ENCODE measurements at places on chromosomes 5 and 9. TPM values are rescaled to one million over a fixed set of nuclear protein-coding genes. Genes with fewer than 3 reads are reported as not detected.

The OR1L8 gene
- not detected for polyA plus RNA-seq

The HRCT1 gene
- polyA plus RNA-seq = 0.41 TPM

The TMEM171 gene
- polyA plus RNA-seq = 6.7 TPM

- no peak for DNase-seq
Measured at GRCh38 chr9:78860801-78861475, 564.0 kb downstream of the PSAT1 start.

DNA sequence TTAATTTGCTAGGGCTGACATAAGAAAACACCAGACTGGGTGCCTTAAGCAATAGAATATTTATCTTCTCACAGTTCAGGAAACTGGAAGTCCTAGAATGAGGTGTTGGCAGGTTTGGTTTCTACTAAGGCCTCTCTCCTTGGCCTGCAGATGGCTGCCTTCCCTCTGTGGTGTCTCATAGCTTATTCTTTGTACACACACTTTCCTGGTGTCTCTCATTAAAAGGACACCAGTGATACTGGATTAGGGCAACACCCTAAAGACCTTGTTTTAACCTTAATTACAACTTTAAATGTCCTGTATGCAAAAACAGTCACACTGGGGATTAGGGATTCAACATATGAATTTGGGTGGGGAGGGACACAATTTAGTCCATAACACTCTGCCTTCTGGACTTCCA is 25.1 kb downstream of the NUTM2F start:
- DNase-seq = no peak

The ELOVL7 gene
- polyA plus RNA-seq = 8.3 TPM

DNA sequence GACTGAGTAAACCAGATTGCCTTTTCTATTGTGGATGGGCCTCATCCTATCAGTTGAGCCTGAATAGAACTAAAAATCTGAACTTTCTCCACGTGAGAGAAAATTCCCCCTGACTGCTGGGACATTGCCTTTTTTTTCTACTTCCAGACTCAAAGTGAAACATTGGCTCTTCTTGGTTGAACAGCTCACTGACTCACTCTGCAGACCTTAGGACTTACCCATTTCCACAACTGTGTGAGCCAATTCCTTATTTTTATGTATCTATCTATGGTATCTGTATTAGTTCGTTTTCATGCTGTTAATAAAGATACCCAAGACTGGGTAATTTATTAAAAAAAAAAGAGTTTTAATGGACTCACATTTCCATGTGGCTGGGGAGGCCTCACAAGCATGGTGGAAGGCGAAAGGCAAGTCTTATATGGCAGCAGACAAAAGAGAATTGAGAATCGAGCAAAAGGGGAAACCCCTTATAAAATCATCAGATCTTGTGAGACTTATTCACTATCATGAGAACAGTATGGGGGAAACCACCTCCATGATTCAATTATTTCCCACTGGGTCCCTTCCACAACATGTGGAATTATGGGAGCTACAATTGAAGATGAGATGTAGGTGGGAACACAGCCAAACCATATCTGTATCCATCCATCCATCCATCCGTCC is 306.7 kb upstream of the SLC24A2 start:
- DNase-seq = no peak

DNA sequence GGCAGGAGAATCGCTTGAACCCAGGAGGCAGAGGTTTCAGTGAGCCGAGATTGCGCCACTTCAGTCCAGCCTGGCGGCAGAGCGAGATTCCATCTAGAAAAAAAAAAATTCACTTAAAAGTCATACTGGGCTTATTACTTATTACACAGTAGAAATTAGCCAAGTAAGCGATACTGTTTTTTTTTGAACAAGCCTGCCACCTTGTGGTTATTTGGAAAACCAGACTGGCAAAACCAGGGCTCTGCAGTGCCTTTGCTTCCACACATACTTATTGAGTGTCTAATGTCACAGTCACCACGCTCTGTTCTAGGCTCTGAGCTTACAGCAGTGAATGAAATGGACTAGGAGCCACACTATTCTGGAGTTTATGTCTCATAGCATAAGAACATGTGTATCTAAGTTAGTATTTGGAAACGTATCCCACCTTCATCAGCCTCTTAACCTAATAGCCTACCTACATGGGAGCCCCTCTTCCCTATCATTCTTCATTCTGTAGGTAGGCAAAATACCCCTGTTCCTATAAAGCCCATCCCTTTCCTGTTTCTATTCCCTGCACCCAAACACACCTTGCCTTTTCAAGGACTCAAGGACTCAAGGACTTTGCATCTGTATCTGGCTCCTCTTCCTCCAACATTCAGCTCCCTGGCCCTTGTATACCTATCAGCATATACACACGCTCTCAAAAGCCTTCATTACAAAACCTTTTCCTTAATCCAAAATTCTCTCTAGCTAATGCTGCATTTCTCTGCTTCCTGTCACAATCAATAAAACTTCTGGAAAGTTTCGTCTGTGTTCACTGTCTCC is 13.9 kb upstream of the BASP1 start:
- peak; percentile 72 for DNase-seq

DNA sequence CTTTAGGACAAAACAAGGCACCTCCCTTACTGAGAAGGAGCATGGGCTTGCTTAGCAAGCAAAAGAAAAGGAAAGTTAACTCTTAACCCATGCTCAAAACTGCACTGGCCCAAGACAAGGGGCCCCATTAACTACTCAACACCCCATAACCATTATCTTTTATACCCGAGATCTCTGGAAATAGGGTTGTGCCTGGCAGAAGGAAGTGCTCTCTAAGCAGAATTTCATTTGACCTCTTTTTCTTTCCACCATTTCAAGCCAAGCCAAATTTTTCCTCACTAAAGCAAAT is 167.2 kb downstream of the RASEF start:
- DNase-seq = no peak

The CDKN2A gene
- polyA plus RNA-seq = not detected

- DNase-seq = no peak
Measured at GRCh38 chr5:59716029-59716428, 177.5 kb downstream of the PDE4D start.

DNA sequence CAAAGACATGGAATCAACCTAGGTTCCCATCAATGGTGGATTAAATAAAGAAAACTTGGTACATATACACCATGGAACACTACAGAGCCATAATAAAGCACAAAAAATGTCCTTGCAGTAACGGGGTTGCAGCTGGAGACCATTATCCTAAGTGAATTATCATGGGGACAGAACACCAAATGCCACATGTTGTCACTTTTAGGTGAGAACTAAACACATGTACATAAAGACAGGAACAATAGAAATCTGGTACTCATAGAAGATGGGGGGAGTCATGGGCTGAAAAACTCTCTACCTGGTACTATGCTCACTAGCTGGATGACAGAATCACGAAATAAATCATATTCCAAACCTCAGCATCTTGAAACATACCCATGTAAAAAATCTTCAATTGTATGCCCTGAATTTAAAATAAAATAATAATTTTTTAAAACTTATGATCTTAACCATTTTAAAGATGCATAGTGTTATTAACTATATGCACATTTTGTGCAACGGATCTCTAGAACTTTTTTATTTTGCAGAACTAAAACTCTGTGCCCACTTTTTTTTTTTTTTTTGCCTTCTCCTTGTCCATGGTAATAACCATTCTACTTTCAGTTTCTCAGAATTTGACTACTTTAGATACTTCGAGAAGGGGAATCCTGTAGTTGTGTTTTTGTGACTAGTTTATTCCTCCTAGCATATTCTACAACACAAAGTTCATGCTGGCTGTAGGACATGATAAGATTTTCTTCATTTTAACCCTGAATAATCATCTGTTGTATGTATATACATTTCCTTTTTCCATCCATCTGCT is 1081.6 kb upstream of the ACO1 start:
- no peak for DNase-seq

- no peak for DNase-seq
Measured at GRCh38 chr5:168407211-168407610, 79.1 kb upstream of the RARS1 start.

- no peak for DNase-seq
Measured at GRCh38 chr5:84715091-84715490, 330.4 kb upstream of the EDIL3 start.

GRCh38 chr5:163504079-163504931 is 1.1 kb upstream of the MAT2B start:
- no peak for DNase-seq

- no peak for DNase-seq
Measured at GRCh38 chr5:131413605-131414559, 150.0 kb downstream of the CDC42SE2 start.

DNA sequence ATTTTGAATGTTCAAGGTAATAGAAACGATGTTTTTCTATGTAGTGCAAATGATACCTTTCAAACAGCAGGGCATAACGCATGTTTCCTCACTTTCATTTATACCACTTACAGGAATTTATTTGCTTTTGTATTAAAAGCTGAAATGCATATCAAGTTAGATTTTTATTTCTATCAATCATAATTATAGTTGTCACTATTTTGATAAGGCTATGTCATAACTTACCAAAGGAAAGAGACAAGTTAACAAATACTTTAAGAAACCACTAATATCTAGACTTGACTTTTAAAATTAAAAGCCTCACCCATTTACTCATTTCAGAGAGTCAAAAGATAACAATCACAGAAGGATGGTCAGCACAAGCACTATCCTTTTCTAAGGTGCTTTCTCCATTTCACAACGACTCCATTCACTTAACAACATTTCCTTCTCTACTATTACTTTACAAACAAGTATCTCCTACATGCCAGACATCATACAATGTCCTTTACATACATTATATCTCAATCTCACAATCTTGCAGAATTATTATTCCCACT is 12.6 kb downstream of the ERP44 start:
- no peak for DNase-seq

DNA sequence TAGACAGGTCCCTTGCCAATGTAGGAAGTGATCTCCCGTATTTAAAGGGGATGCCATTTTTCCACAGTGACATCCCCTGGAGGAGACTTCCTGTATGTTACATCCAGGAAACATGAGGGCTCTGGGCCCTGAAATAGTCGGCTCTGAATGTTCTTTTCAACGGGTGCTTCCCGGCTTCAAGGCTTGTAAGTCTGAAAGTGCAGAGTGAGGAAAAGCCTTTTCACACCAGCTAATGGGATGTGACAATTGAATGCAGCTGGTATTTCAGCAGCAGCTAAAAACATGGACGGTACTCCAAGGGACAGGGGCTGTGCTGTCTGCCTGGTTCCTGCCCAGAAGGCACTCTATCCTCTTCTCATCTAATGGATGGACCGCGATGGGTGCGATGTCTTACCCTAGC is 1.4 kb downstream of the IL9 start:
- DNase-seq = no peak

DNA sequence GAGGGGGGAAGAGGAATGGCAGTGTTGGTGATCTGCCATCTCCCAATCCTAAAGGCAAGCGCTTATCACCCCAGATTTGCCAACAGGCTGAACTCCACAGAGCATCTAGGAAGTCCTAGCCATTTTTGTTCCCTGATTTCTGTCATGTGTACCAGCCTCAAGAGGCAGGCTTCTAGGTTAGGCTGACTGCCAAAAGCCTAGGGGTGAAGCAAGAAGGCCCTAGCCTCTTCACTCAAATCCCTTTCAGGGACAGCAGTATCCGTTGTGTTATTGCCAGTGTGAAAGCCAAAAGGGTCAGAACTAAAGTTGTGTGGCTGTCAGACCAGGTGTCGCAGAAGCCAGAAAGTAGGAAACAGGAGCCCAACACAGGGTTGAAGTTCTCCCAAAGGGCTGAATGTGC is 14.7 kb downstream of the IGIP start:
- DNase-seq = no peak

DNA sequence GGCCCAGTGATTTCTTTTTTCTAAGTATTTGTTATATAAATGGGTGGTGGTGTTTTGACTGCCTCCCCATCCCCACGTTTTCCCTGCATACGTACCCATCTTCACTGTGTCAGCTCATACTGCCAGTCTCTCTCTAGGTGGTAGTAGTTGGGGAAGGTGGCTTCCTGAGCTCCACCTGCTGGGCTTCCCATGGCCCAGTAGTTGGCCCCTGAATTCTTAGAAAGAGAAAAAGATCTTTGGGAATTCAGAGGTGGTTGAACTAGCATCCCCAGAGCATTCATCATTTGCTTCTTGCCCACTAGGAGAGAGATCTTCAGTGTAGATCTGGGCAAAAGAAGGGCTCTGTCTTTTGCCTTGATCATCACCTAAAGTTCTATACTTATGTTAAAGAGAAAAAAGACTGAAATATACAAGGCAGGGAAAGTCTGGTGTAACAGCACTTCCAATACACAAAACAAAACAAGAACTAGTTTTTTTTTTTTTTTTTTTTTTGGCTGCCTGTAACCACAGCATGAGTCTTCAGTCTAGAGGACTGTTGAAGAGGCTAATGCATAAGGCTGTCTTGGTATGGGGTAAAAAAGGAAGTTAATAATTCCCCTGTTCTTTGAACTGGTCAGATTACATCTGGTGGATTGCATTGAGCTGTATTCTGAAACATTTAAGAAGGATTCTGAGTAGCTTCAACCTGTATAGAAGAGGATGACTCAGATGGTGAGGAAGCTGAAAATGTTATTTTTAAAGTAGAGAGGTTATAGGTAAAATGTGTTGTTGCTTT is 128.7 kb downstream of the ATG10 start:
- peak; percentile 1 for DNase-seq

GRCh38 chr5:8615142-8615858 is 746.4 kb downstream of the MTRR start:
- no peak for DNase-seq

GRCh38 chr9:84339962-84340361 is 596 bp downstream of the SLC28A3 start:
- no peak for DNase-seq

- DNase-seq = no peak
Measured at GRCh38 chr5:100444961-100445360, 90.2 kb upstream of the FAM174A start.

The C5orf34 gene
- 7.6 TPM for polyA plus RNA-seq

DNA sequence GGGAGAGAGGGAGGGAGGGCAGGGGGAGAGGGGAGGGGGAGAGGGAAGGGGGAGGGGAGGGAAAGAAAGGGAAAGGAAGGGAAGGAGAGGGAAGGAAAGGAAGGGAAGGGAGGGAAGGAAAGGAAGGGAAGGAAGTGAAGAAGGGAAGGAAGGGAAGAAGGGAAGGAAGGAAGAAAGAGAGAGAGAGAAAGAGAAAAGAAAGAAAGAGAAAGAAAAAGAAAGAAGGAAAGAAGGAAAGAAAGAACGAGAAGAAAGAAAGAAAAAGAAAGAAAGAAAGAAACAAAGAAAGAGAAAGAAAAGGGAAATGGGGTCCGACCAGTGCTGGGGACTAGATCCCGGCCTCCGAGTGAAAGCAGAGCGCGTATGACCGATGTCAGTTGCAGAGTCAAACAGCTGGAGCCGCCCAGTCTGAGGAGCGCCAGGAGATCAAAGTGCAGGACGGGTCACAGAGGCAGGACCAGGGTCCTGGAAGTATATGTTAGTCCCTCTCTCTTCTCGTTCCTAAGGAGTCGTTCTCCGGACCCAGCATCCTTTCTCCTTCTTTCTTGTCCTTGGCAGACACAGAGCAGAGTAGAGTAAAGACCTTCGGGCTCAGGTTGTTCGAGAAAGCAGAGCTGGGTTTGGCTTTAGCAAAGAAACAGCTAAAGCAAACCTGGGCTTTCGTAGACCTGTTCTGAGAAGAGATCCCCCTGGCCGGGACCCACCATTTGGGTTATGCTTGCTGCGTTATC is 305.4 kb upstream of the MSX2 start:
- peak; percentile 20 for DNase-seq

The ITK gene
- not detected for polyA plus RNA-seq

The PLCXD3 gene
- polyA plus RNA-seq = 1.6 TPM

GRCh38 chr9:7341571-7341970 is 458.0 kb downstream of the DMAC1 start:
- no peak for DNase-seq

GRCh38 chr9:10957878-10958277 is 345.1 kb upstream of the PTPRD start:
- DNase-seq = no peak

Data from A549 (cell line).